Jurkat, Clone E6-1 (cell line): ENCODE measurements at places on chromosomes 7 and 10.

GRCh38 chr10:14606633-14607032 is 168.1 kb downstream of the FAM107B start:
- DNase-seq, result no peak

- DNase-seq, result no peak
Measured at GRCh38 chr10:83666762-83667161, 472.5 kb upstream of the GHITM start.

DNA sequence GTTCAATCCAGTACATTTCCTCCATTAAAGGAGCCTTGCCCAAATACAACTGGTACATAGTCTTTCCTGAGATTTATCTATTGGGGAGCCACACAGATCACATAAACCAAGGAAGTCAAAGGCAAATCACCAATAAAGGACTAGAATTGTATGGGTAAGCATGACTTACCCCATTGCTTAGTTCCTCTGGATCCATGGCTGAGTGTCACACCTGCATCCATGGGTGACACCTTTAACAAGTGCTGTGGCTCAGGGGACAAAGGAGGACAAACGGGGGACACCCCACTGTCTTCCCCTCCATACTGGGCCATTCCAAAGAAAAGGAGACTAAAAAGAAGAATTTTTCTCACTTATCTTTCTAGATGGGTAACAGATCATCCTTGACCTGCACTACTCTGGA is 30.4 kb downstream of the ZNF92 start:
- peak; percentile 8 for DNase-seq

- DNase-seq, result no peak
Measured at GRCh38 chr10:78579576-78579975, 489.2 kb upstream of the ZMIZ1 start.

- DNase-seq, result no peak
Measured at GRCh38 chr7:150803161-150803860, 2.7 kb downstream of the TMEM176A start.

DNA sequence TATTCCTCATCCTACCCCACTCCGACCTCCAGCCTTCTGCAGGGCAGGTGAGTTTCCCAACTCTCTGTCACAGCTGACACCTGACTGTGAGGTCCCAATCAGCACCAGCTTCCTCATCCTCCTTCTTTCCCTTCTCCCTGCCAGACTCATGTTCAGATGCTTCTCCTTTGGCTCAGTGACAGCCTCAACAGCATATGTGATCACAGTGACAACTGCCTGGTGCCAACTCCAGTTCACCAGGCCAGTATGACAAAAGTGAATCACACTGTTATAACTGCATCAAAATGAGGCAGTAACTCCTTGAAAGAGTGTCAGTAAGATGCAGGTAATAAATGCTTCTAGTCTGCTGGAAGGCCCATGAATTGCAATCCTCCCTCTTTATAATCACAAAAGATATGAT is 46.8 kb upstream of the NFE2L3 start:
- DNase-seq, result no peak

- DNase-seq, result no peak
Measured at GRCh38 chr10:43342279-43343125, 28.9 kb upstream of the FXYD4 start.

DNA sequence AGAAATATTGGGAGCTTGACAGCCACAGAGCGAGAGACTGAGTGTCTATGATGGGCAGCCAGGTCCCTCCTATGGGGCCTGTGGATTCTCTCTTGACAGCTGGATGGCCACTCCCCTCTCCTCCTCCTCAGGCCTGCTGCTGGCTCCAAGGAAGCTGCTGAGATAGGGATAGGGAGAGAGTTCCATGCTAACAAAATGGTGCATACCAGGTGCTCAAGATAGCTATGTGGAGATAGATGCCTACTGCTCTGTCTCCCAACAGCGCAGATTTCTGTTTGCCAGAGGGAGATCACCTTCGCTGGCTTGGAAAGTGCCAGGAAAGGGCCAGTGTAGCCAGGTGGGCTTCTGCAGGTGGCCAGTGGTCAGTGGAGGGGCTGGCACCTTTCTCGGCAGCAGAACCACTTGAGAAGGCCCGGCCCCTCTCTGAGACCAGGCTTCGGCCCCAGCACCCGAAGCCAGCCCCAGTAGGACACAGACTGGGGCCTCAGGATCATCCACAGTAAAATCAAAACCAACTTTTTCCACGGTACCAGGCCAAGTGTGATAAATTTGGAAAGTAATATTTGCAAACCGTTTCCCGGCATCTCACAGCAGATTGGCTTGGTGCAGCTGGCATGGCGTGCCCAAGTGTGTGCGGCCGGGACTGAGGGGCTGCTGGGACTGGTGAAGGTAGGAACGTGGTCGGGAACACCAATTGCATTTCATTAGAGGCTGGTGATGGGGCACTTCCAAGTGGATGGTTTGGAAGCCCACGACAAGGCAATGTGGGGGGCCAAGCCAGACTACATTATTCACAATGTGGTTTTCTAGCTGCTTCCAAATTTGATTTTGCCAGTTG is 139.6 kb downstream of the PTPN20 start:
- no peak for DNase-seq

DNA sequence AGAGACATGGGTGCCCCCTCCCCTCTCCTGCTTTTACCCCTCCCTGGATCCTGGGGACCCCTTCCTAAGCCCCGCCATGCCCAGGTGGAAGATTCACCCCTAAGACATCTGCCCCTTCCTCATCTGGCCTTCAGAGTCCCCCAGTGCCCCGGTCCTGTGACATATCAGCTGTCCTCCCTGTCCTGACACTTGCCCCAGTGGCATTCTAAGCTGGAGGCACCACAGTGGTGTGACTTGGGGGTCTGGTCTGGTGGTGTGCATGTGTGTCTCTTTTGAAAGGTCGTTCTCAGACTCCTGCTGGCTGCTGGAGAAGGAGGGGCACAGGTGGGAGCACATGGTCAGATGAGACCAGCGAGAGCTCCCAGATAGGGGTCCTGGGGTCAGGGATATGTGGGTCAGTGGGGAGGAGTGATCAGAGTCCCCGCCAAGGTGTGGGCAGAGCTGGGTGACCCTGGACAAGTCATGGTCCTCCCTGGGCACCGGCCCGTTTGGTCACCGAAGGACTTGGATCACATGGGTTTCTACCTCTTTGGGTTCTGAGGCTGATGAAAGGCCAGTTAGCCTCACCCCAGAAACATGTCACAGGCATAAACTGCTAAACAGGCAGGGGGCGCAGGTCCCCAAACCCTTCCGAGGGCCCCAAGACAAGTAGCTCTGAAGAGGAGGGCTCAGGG is 645 bp upstream of the TFR2 start:
- DNase-seq, result no peak

GRCh38 chr7:89073776-89074175 is 278.2 kb upstream of the TEX47 start:
- DNase-seq, result no peak

DNA sequence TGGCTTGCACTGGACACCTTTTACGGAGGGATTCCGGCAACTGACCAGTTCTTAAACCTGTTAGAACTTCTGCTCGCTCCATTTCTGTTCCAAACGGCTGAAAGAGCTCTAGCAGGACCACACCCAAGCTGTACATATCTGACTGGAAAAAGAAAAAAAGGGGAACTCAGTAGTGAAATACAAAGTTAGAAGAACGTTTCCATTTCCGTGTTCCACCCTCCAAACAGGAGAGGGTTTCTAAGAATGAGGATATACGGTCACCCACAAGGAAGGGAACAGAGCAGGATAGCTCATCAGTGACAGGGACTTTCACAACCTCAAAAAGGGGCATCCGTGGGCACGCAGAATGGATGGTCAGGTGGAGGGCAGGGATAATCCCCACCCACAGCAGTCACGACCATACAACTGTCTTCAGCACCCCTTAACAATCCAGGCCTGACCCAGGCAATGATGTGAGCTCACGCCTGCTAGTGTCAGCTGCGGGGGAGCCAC is 4.3 kb upstream of the ANKRD61 start:
- DNase-seq, result no peak

- DNase-seq, result no peak
Measured at GRCh38 chr10:88735661-88736060, 24.2 kb upstream of the LIPN start.

- no peak for DNase-seq
Measured at GRCh38 chr7:37462138-37462537, 13.5 kb upstream of the ELMO1 start.

GRCh38 chr10:74955796-74956195 is 129.4 kb downstream of the KAT6B start:
- DNase-seq, result no peak

- no peak for DNase-seq
Measured at GRCh38 chr7:22842383-22842941, 19.8 kb upstream of the TOMM7 start.

- no peak for DNase-seq
Measured at GRCh38 chr10:14381475-14381874, 50.8 kb upstream of the FRMD4A start.

DNA sequence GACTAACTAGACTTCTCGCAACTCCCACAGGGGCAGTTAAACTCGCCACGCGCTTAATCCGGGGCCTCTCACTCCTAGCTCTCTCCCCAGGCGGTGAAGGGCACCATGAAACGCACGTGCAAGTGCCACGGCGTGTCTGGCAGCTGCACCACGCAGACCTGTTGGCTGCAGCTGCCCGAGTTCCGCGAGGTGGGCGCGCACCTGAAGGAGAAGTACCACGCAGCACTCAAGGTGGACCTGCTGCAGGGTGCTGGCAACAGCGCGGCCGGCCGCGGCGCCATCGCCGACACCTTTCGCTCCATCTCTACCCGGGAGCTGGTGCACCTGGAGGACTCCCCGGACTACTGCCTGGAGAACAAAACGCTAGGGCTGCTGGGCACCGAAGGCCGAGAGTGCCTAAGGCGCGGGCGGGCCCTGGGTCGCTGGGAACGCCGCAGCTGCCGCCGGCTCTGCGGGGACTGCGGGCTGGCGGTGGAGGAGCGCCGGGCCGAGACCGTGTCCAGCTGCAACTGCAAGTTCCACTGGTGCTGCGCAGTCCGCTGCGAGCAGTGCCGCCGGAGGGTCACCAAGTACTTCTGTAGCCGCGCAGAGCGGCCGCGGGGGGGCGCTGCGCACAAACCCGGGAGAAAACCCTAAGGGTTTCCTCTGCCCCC is 19.5 kb downstream of the WNT8B start:
- peak; percentile 56 for DNase-seq

DNA sequence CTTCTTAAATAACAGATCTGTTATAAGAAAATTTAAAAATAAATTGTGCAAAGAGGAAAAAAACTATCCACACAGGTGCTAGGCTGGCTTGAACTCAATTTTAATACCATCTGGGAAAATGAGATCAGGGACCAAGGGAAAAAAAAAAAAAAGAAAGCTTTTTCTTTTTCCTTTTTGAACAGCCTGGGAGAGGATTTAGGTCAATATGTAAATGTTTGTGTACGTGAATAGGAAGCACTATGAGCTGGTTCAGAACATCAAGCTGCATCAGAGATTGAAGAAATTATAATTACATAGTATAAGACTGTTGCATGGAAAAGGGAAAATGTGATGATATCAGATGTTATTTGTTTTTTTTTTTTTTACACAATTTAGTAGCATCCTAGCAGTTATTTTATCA is 548.0 kb downstream of the ARL4A start:
- no peak for DNase-seq

DNA sequence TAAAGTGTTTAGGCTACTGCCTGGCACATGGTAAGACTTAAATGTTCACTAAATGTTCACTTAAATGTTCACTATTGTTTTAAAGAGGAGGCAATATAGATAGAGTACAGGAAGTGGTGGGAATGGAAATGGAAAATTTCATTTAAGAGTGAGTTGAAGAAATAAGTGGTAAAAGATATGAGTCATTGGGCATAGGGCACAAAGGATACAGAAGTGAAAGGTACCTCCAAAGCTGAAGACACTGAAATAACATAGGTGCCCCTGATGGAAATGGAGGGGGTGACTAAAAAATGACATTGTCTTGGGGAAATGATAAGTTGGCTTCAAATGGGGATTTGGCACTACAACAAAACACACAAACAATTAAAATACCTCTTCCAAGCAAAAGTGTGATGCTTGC is 5.2 kb upstream of the FRA10AC1 start:
- peak; percentile 16 for DNase-seq

GRCh38 chr7:24786306-24786705 is 29.0 kb upstream of the GSDME start:
- no peak for DNase-seq

GRCh38 chr10:9786576-9786975 is 1231.1 kb upstream of the CELF2 start:
- no peak for DNase-seq

DNA sequence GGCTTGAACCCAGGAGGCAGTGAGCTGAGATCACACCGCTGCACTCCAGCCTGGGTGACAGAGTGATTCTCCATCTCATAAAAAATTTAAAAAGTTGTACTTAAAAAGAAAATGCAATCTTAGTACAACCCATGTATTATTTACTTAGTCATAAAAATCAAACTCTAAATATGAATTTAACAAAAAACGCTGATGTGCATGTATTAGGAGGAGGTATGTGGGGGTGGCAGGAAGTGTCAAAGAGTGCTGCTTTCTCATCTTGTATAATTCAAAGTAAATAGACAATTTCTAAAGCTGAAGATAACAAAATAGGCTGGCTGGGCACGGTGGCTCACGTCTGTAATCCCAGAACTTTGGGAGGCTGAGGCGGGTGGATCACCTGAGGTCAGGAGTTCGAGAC is 81.0 kb upstream of the NRBF2 start:
- no peak for DNase-seq

DNA sequence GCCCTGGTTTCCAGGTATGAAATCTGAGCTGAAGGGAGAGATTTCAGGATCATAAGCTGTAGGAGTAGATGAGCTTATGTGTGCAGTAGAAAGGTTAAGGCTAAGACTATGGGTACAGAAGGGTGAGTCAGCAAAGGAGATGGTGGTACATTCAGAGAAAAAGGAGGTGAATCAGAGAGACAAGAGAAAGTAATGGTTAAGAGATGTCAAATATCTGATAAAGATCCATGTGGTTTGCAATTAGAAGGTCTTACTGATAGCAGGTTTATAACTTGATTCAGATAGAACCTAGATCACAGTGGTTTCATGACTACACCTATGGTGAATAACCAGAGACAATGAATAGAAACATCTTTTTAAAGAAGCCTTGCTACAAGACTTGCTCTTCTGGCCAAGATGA is 4.5 kb upstream of the NPY start:
- DNase-seq, result no peak

DNA sequence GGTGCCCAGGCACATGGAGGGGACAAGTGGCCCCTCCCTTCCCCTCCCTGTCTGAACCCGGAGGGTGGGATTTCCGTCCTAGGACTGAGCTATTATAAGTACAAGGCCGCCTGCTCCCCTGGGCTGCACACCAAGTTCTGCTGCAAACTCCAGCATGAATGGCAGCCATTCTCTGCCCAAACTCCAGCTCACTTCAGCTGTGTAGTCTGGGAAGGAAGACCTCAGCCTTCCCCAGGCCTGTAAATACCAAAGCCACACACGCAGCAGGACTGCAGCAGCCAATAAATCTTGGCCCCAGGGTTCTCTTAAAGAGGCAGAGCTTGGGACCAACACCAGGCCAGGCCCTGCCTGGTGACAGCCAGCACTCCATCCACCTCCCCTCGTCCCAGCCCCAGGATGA is 291.3 kb upstream of the ZMIZ1 start:
- no peak for DNase-seq

- DNase-seq, result no peak
Measured at GRCh38 chr7:24328050-24328449, 44.1 kb downstream of the NPY start.
